NCI-H748 treated with DMSO at 0.1 percent for 48 hours (cell line): ENCODE measurements at places on chromosomes 13 and 19.
A peak's percentile ranks its signal among the peaks of the same experiment; 100 is the strongest.

DNA sequence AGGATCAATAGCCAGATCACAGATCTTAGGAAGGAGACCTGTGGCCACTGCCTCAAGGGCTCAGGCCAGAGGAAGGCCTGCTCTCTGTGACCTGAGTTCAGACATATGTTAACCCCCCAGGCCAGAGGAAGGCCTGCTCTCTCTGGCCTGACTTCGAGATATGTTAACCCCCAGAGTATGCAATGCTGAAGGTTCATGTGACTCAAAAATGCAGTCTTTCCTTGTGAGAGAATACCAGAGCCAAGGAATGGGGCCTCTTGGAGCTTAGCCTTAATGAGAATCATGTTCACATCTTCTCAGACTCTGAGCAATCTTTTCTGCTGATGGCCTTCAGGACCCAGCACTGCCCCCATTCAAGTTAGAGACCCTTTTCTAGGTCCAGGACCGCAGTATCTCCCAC lies 36.7 kb downstream of the MBNL2 start:
- no peak for DNase-seq

DNA sequence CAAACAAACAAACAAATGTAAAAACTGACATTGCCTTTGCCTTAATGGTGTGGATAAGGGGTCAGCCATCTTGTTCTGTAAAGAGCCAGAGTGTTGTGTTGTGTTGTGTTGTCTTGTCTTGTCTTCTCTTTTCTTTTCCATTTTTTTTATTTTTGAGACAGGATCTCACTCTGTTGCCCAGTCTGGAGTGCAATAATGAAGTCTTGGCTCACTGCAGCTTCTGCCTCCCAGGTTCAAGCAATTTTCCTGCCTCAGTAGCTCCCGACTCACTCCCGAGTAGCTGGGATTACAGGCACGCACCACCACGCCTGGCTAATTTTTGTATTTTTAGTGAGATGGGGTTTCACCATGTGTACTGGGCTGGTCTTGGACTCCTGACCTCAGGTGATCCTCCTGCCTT lies 27.8 kb downstream of the TIMM13 start:
- DNase-seq: no peak

- no peak for DNase-seq
These were observed 16.6 kb upstream of the RANBP3 start for GRCh38 chr19:5994405-5995165.

DNA sequence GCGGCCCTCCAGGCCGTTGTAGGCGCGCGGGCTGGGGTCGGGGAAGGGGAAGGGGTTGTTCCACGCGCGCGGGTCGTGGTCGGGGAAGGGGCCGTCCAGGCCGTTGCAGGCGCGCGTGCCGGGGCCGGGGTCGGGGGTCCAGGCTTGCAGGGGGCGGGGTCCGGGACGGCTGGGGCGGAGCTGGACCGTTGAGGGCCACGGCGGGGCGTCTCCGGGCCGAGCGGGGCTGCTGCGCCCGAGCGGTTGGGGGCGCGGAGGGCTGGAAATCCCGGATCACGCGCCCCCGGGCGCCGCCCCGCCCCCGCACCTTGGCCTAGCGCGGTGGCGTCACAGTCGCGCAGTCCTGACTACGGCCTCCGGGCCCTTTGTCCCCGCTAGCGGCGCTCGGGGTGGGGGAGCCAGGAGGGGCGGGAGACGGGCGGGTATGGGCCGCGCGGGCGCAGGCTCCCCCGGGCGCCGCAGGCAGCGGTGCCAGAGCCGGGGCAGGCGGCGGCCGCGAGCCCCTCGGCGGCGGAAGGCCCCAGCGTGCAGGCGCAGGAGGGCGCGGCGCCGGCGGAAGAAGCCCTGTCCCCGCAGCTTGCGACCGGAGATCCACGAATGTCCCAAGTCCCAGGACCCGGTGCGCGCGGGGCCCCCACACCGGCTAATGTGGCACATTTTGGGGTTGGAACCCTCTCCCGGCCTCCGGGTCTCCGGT lies 665 bp downstream of the GPX4 start:
- DNase-seq: no peak

- peak; percentile 77 for DNase-seq
These were observed 1.3 kb downstream of the SOX21 start for GRCh38 chr13:94710881-94711560.

- no peak for DNase-seq
These were observed at the start of gene MEDAG for GRCh38 chr13:30905932-30906383. Gene MEDAG (plus strand): TSS chr13:30906271. CDS start chr13:30906516, 245 bp downstream.

DNA sequence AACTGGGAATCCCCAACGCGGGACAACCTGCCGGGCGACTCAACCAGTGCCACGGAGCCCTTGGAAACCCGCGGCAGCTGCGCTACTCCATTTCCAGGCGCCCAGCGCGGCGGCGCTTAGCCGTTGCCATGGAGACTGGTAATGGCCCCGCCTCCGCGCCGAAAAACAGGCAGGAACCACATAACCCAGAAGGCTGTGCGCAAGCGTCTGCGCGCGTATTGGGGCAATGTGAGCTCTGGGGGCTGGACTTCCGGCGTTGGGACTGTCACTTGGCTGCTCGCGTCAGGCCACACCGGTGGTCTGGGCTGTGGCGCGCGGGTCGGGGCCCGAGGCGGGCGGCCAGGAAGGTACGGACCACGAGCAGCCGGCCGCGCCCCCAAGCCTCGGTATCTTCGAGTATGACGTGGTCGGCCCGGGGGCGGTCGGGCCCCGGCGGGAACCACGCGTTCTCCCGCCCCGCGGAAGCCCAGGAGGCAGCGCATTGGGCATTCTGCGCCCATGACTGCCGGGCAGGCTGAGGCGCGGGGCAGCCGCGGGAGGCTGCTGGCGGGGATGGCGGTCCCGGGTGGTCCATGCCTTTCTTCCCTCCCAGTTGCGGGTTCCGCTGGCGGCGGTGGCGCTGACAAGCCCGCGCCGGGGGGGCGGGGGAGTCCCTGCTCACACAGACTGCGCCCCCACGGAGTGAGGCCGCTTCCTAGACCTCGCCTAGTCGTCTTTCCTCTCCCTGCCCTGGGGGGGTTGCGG lies at the start of gene ZNF324B:
ZNF324B (plus strand) TSS at position 265 of the 744 bp plus-strand sequence. CDS start 2,080 bp downstream, outside the sequence.
- peak; percentile 98 for DNase-seq

DNA sequence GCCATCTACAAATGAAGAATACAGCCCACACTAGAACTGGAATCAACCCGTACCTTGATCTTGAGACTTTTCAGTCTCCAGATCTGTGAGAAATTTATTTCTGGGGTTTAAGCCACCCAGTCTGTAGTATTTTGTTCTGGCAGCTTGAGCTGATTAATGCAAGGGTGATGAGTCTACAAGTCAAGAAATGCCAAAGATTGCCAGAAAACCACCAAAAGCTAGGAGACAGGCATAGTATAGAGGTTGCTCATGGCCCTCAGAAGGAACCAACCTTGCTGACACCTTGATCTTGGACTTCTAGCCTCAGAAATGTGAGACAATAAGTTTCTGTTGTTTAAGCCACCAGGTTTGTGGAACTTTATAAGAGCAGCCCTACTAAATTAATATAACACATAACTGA lies 428.2 kb upstream of the KLF12 start:
- DNase-seq: no peak

- DNase-seq: no peak
These were observed 1.5 kb downstream of the GPR18 start for GRCh38 chr13:99256709-99257108.

GRCh38 chr13:49584771-49585182 lies 581 bp downstream of the RCBTB1 start:
- DNase-seq: no peak

- DNase-seq: no peak
These were observed 77.7 kb downstream of the COL4A1 start for GRCh38 chr13:110228936-110229904.

DNA sequence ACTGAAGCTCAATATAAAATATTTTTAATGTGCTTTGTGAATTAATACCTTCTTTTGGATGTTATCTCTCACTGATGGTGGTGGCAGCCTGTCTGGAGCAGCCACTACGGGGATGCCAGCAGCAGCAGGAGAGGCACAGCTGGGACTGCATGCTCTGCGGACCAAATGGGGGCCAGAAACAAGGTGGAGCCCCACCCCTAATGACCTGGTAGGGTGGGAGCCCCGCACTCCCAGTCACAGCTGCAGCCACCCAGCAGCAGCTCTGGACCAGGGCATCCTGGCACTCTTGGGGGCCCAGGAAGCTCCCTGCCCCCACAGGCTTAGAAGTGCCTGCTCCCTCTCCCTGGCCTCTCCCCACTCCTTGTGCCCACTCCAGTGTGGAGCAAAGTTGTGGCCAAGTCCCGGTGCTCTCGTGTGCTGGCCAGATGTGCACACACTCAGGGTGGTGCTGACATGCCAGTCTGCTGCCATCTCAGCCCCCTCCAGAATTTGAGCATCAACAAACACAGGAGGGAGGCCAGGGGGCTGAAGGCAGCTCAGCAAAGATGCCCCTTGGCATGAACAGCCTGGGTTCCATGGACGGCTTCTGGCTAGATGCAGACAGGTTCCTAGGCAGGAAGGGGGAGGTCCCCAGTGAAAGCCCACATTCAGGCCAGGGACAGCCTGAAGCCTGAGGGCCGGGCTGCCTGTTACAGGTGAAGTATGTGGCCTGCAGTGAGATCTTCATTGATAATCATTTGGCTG lies 696.7 kb upstream of the SLITRK5 start:
- no peak for DNase-seq

GRCh38 chr13:113365971-113366588 lies 2.1 kb upstream of the GRTP1 start:
- no peak for DNase-seq

GRCh38 chr19:12984143-12984627 lies 11.1 kb upstream of the NFIX start:
- no peak for DNase-seq

DNA sequence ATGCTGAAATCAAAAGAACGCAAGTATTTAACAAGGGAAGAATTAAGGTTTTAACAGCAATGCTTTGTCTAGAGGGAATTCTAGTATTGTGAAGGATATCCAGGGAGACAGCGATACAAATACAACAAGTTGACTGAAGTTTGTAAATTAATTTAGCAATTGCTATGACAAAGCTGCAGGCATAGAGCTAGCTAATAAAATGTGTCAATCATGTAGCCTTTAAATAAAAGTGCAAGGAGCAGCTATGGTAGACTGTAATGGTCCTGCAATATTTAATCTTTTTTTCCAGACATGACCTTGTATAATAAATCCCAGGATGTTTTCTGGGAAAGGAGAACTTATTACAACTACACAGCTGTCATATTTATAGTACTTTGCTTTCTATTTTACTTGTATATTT lies 779.3 kb downstream of the SLITRK5 start:
- no peak for DNase-seq

DNA sequence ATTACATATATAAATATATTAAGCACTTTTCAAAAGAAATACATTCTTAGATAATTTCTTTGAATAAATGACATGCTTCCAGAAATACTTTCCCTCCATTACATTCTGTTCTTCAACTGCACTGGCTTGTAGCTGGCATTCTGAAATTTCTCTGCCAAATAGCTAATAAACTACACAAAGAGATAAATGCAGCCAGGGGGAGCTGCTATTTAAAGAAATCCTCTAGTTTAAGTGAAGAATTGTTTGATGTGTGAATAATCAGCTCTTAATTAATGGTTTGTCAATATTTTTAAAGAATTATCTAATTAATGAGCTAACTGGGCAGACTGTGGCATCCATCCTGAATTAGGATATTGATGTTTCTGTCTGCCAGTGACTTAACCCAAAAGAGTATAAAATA lies 30.7 kb downstream of the SLC7A1 start:
- no peak for DNase-seq

GRCh38 chr19:41192574-41193429 lies at the start of gene CYP2S1:
Gene CYP2S1 (plus strand): TSS chr19:41193219. CDS start chr19:41193265, 46 bp downstream.
- DNase-seq: no peak

DNA sequence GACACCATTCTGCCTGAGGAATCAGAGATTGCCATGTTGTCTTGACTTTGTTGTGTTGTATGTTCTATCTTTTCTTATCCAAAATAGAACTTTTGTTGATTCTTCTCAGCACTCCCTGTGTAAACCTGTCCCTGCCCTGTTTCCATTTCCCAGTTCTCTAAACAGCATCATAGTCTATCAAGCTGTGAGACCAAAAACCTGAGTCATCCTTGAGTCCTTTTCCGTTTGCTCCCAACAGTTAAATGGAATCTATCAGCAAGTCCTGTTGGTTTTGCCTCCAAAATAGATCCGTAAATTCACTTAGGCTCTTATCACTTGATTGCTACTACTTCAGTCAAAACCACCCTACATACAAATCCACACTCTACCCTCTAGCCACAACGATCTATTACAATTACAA lies 667.1 kb downstream of the PCDH9 start:
- no peak for DNase-seq

- no peak for DNase-seq
These were observed 1635.4 kb upstream of the SLC10A2 start for GRCh38 chr13:104701591-104701990.

DNA sequence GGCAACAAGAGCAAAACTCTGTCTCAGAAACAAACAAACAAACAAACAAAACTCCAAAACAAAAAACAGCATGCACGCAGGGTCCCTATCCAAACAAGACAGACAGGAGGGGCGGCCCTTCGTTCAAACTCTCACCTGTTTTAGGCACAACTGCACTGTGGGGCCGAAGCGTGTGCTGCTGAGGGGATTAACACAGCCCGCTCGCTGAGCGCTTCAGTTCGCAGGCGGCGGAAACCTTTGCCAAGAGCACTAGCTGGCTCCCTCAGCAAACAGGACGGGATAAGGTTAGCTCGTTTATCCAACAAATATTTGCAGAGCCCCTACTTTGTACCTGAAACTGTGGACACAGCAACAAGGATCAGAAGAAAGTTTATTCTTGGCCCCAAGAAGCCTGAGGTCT lies 1.6 kb upstream of the ADPRHL1 start:
- DNase-seq: no peak

DNA sequence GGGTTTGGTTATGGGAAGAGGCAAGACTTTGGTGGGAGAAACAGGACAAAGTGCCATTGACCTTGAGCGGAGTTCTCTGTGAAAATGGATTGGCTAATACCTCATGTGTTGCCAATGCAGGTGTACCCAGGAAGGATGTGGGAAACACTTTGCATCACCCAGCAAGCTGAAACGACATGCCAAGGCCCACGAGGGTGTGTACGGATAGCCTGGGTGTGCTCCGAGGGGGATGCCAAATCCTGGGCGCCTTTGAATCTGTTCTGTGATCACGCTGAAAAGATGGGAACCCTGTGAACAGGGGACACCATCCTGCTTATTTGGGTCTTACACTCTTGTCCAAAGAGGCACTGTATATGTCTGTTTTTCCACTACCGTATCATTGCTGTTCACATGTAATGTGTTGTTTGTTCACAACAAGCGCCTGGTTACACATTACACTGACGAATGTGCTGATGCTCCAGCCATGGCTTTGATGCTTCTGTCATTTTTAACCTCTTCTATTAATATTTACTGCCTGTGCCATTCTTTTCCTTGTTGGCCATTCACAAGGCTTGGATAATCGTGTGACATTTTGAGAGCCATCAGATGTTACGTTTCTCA lies 8.3 kb downstream of the GTF3A start:
- no peak for DNase-seq

GRCh38 chr13:57604442-57604841 lies 27.1 kb upstream of the PCDH17 start:
- no peak for DNase-seq

DNA sequence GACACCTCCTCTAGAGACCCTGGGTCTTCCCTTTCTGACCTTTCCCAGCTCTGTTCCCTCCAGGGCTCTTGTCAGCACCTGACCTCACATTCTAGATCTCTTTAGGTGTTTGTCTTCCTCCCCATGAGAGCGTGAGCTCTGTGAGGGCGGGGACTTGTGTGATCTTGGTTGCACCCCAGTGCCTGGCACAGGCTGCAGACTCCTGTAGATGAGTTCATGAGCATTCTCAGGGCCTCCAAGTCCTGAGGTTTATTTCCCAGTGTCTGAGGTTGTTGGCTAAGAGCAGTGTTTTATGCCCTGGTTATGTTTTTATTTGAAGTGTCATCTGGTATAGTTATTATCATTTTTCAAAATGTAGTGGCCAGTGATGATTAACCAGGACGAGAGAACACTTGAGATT lies 596 bp downstream of the CEACAM4 start:
- DNase-seq: no peak

- no peak for DNase-seq
These were observed 859.9 kb upstream of the SLC10A2 start for GRCh38 chr13:103926118-103926517.
